ENCODE measurements at places on chromosomes 5 and 9. TPM values are rescaled to one million over a fixed set of nuclear protein-coding genes. Genes with fewer than 3 reads are reported as not detected.

GRCh38 chr5:133506181-133506580, 106.2 kb downstream of the FSTL4 start:
- H3K4me1 ChIP-seq: no peaks in the 10 kb centered on the region
- H3K4me3 ChIP-seq: no peak overlapping the region
- no peaks in the 10 kb centered on the region for H3K36me3 ChIP-seq
- DNase-seq: no peak

GRCh38 chr5:173191561-173191960, 43.4 kb downstream of the NKX2-5 start:
- H3K36me3 ChIP-seq: no peaks in the 10 kb centered on the region
- DNase-seq: no peak
- H3K4me3 ChIP-seq: no peak overlapping the region

Gene BNIP1
- total RNA-seq: 18.0 TPM

Gene PLK2
- total RNA-seq: 4.0 TPM

Data from natural killer cell treated with Interleukin-12 subunit alpha and Interleukin-12 subunit beta and Interleukin-15 and Interleukin-18, amount 100 ng/mL, for 72 hours (primary cell).